ENCODE measurements at places on chromosomes 1 and 21.

GRCh38 chr21:32463889-32464300, 51.4 kb downstream of the EVA1C start:
- H3K27me3 ChIP-seq: no peaks in the 10 kb centered on the region
- ATAC-seq: no peak
- no peak overlapping the region for H3K4me3 ChIP-seq

GRCh38 chr1:233343262-233343661, 15.7 kb downstream of the MAP3K21 start:
- no peaks in the 10 kb centered on the region for H3K36me3 ChIP-seq
- H3K27ac ChIP-seq: no peak overlapping the region
- no peak overlapping the region for H3K4me3 ChIP-seq
- ATAC-seq: no peak

DNA sequence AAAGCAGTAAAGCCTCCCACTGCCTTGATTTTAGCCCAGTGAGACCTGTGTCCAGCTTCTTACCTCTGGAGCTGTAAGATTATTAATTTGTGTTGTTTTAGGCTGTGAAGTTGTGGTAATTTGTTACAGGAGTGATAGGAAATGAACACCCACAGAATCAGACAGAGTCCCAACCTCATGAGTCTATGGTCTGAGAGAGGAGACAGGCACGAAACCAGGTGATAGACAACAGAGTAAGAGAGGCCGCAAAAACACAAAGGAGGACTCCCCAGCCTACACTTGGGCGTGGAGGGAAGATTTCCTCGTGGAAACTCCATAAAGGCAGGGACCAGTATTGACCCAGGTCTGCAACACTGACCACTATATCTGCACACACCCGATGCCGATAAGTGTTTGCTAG, 234.6 kb upstream of the JUN start:
- H3K27ac ChIP-seq: peak overlapping the region; percentile 91
- H3K4me1 ChIP-seq: peaks cover 56% of the 10 kb centered on the region
- no peak overlapping the region for H3K4me3 ChIP-seq
- peaks cover 5% of the 10 kb centered on the region for H3K36me3 ChIP-seq
- H3K27me3 ChIP-seq: no peaks in the 10 kb centered on the region

GRCh38 chr1:63051886-63052285, 268.0 kb downstream of the ATG4C start:
- peaks cover 25% of the 10 kb centered on the region for H3K27me3 ChIP-seq
- H3K27ac ChIP-seq: no peak overlapping the region
- no peaks in the 10 kb centered on the region for H3K36me3 ChIP-seq

DNA sequence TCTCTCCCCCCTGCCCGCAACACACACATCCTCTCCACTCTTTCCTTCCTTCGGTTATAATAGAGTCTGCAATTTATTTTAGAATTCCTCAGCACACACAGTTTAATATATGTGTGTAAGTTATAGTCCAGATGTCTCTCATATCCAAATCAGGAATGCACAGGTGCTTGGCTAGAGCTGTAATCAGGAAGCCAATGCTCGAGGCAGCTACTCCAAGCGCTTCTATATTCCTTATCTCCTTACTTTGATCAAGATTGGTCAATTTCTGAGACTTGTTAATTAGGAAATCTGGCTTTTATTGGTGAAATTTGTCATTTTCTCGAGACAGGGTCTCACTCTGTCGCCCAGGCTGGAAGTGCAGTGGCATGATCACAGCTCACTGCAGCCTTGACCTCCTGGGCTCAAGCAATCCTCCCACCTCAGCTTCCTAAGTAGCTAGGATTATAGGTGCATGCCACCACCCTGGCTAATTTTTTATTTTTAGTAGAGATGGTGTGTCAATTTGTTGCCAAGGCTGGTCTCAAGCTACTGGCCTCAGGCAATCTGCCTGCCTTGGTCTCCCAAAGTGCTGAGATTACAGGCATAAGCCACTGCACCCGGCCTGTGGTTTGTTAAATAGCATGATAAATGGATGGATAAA, 27.7 kb downstream of the RPL5 start:
- H3K36me3 ChIP-seq: peaks cover 38% of the 10 kb centered on the region
- H3K4me3 ChIP-seq: peak overlapping the region; percentile 0
- no peak for ATAC-seq
- H3K27me3 ChIP-seq: no peaks in the 10 kb centered on the region
- H3K4me1 ChIP-seq: peaks cover 10% of the 10 kb centered on the region
- H3K27ac ChIP-seq: peak overlapping the region; percentile 3

DNA sequence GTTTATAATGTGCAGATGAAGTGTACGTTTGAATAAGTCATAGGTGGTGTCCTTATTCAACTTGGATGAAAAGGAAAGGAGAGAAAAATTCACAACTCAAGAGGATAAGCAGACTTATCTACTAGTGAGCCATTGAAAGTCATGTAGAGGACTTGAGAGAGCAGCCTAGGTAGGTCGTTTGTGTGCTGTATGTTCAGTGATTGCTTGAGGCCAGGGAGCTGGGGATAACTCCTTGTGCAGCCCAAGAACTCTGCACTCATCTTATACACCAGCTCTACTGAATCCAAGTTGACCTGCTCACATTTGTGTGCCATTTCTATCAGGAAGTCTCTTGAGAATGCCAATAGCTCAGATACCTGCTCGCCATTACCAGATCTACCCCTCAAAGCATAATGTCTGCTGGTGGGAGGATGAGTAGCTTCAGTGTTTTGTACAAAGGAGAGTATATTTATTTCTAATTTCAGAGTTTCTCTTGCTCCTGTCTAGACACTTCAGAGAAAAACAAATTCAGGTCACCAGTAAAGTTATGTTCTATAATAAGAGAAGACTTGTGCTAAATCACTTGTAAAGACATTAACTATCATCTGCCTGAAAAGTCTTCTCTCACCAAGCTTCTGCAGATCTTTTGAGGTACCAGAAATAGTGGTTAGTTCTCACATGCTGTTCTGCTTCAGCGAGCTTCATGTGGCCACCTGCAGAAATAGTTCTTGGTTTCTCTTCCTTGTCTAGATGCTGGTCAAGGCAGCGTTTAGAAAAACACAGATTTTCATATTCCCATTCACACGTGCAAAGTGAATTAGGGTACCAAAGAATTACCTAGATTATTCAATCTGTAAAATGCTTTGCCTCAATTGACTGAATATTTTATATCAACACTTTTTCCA, 10.8 kb downstream of the S1PR1 start:
- peak overlapping the region; percentile 80 for H3K27ac ChIP-seq
- peak; percentile 96 for ATAC-seq
- no peaks in the 10 kb centered on the region for H3K27me3 ChIP-seq
- peaks cover 11% of the 10 kb centered on the region for H3K36me3 ChIP-seq
- peak overlapping the region; percentile 24 for H3K4me3 ChIP-seq

DNA sequence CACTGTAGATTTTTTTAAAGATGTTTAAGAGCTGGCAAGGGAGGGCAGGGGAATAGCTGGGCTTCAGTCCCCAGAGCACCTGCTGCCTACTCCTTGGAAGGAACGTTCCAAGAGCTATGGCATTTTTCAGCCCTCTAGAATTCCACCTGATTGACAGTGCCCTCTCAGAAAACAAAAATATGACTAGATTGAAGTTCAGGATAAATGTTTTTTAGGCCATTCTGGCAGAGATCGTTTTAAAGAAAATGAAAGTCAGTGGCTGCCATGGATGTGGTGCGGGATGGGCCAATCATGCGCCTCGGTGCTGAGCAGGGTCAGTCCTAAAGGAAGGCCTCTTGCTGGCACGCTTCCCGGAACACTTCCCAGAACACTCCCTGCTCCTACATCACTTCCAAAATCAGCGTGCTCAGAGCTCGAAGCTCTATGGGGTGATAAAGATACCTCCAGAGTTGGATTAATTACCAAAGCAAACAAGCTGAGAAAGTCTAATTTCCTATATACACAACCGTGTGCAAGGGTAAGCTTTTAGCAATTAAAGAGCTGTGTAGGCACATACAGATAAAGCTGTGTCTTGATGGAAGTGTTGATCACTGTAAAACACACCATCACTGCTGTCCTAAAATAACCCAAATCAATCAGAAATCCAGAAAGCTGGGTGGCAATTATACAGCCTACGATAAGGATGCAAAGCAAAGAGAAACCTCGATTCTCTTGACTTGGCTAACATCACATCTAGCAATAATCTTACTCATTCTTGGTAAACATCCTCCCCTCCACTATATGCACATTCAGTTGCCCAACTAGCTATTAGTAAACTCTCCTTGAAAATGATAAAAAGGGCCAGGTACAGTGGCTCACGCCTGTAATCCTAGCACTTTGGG, 34.6 kb downstream of the TGFBR3 start:
- H3K4me1 ChIP-seq: no peaks in the 10 kb centered on the region
- ATAC-seq: no peak
- H3K27ac ChIP-seq: no peak overlapping the region
- H3K36me3 ChIP-seq: no peaks in the 10 kb centered on the region
- no peaks in the 10 kb centered on the region for H3K27me3 ChIP-seq
- H3K4me3 ChIP-seq: no peak overlapping the region

- no peaks in the 10 kb centered on the region for H3K27me3 ChIP-seq
- no peak overlapping the region for H3K4me3 ChIP-seq
- H3K4me1 ChIP-seq: peaks cover 21% of the 10 kb centered on the region
These were observed 4.0 kb downstream of the JUN start for GRCh38 chr1:58779801-58780382.

GRCh38 chr1:97277891-97278654, 556.5 kb downstream of the PTBP2 start:
- ATAC-seq: no peak
- no peaks in the 10 kb centered on the region for H3K4me1 ChIP-seq
- peaks cover 16% of the 10 kb centered on the region for H3K36me3 ChIP-seq
- no peak overlapping the region for H3K27ac ChIP-seq

DNA sequence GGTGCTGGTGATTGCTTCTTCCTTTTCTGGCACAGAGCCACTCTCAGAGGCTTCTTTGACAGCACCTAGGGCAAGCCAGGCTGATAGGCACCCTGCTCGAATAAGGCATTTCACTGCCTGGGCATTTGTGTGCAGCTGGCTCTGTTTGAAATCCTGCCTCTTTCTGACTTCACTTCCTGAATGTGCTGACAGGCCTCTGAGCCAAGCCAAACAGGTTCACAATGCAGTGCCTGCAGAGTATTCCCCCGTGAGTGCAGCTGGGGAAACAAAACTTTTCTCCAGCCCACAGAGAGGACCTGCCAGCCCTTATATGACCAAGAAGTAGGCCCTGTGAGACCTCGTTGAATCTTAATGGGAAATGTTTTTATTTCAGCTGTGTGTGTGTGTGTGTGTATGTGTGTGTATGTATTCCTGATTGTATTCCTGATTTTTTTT, 10.4 kb downstream of the JUN start:
- no peaks in the 10 kb centered on the region for H3K36me3 ChIP-seq
- peak overlapping the region; percentile 45 for H3K4me3 ChIP-seq
- H3K27me3 ChIP-seq: no peaks in the 10 kb centered on the region
- peak overlapping the region; percentile 90 for H3K27ac ChIP-seq
- H3K4me1 ChIP-seq: peaks cover 20% of the 10 kb centered on the region
- peak; percentile 93 for ATAC-seq

- peak overlapping the region; percentile 100 for H3K27ac ChIP-seq
- peaks cover 58% of the 10 kb centered on the region for H3K36me3 ChIP-seq
- H3K4me3 ChIP-seq: peak overlapping the region; percentile 63
- H3K4me1 ChIP-seq: peaks cover 97% of the 10 kb centered on the region
- no peaks in the 10 kb centered on the region for H3K27me3 ChIP-seq
- ATAC-seq: peak; percentile 53
These were observed 36.9 kb downstream of the EIF2D start for GRCh38 chr1:206575165-206575893.

DNA sequence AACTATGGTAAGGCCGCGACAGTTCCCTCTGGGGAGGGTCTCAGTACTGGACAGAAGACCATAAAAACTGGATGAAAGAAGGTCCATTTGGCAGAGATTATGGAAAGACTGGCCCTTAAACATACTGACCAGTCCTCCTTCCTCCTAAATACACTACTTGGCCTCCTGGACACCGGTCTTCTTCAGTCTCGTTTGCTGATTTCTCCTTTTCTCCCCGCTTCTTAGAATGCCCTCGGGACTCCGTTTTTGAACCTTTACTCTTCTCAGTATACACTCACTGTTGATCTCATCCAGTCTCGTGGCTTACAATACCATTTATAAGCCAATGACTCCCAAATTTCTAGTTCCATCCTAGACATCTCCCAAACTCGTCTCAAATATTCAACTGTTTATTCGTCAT, 694 bp upstream of the MRPL9 start:
- peaks cover 32% of the 10 kb centered on the region for H3K36me3 ChIP-seq
- H3K4me1 ChIP-seq: peaks cover 18% of the 10 kb centered on the region
- peak overlapping the region; percentile 97 for H3K27ac ChIP-seq
- H3K4me3 ChIP-seq: peak overlapping the region; percentile 88
- H3K27me3 ChIP-seq: no peaks in the 10 kb centered on the region

- no peaks in the 10 kb centered on the region for H3K36me3 ChIP-seq
- H3K27ac ChIP-seq: no peak overlapping the region
- H3K4me1 ChIP-seq: no peaks in the 10 kb centered on the region
- peaks cover 10% of the 10 kb centered on the region for H3K27me3 ChIP-seq
- H3K4me3 ChIP-seq: no peak overlapping the region
These were observed 31.8 kb downstream of the S100A10 start for GRCh38 chr1:151961833-151962232.

All from stimulated activated memory B cell treated with anti-CD40 and anti-IgM and Interleukin-4, amounts not matched to agents 10 μg/mL and 1 μg/mL and 100 μg/mL, for 72 hours (primary cell).